Skin of body (tissue), 3 donors: ENCODE measurements at places on chromosomes 11 and 22. TPM values are rescaled to one million over a fixed set of nuclear protein-coding genes. Genes with fewer than 3 reads are reported as not detected.

DNA sequence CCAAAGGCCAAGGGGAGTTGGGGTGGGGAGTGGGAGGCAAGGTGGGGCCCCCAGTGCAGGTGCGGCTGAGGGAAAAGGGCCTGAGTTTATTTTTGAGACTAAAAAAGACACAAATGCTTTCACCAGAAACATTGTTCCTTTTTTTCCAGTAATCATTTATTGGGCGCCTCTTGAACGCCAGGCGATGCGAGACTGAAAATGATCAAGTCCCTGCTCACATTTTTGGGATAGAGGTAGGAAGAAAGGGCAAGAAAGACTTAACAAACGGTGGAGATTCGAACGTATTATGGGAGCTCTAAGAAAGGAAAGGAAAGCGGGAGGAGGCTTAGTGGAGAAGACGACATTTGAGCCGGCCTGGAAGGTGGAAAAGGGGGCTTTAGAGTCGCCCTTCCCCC lies 796 bp upstream of the SF3B2 start:
- no peak for DNase-seq

DNA sequence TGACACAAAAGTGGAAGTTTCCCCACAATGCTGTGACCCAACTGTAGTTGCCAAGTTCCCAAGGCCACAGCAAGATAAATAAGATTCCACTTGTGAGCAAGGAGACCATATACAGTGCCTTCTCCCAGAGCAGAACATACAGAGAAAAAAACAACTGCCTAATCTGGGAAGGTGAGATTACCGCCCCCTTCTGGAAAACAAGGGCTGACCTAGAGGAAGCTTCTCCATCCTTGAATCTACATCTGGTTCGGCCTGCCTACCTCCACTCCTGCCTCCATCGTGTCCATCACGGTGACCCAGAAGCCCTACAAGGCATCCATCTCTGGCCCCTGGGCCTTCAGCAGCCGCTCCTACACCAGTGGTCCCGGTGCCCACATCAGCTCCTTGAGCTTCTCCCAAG lies 6.1 kb upstream of the RNASEH2C start:
- DNase-seq, result no peak

DNA sequence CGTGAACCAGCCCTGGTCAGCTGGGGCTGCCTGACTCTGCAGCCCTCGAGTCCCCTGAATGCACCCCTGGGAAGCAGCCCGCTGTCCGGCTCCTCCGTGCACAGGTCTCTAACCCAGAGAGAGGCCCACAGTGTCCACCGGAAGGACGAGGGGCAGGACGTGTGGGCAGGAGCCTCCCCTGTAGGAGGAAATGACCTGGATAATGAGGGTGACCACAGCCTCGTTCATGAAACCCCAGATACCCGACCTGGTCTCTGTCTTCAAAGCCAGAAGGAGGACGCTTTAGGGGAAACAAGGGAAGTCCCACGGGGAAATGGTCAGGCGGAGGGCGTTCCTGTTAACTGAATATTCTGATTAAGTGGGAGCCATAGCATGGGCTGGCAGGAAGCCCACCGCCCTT lies 23.3 kb downstream of the LIF start:
- no peak for DNase-seq

- DNase-seq, result no peak
These were observed 86.5 kb upstream of the PITPNB start for GRCh38 chr22:28005513-28005912.

DNA sequence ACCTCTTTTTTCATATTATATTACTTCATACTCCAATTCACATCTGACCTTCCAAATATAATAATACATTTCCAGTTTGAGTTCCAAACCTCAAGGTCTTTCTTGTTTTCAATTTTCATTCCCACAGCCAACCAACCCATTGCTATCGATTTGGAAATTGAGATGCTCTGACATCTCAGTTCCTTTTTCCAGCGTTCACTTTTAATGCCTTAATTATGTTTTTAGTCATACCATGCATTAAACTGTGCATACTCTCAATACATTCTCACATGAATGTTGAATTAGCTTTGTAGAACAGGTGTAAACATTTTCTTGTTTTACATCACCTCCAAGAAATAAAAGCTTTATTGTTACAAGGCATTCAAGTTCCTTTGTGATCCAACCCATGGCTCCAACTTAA lies 294.2 kb upstream of the ANO3 start:
- no peak for DNase-seq

GRCh38 chr22:19341500-19341899 lies 50.0 kb upstream of the CLTCL1 start:
- DNase-seq, result no peak

- no peak for DNase-seq
These were observed 17.5 kb downstream of the USP2 start for GRCh38 chr11:119363851-119364590.

GRCh38 chr22:49728570-49729271 lies 99.0 kb downstream of the BRD1 start:
- no peak for DNase-seq

DNA sequence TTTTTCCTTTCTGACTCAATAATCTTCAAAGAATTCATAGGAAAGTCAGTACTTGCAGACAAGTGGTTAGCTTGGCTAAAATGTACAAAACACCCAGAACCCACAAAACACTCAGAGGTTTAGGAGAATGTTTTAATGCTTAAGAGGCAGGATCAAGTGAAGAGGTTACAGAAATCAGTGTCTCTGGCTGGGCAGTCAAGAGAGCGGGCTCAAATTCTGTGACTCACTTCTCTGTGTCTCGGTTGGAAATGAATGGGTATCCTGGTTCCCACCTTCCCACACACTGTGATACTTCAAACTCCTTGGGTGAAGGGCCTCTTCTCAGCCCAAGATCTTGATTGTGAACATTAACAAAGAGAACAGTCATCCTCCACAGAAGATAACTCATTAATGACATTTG lies 3.8 kb downstream of the MPEG1 start:
- no peak for DNase-seq

DNA sequence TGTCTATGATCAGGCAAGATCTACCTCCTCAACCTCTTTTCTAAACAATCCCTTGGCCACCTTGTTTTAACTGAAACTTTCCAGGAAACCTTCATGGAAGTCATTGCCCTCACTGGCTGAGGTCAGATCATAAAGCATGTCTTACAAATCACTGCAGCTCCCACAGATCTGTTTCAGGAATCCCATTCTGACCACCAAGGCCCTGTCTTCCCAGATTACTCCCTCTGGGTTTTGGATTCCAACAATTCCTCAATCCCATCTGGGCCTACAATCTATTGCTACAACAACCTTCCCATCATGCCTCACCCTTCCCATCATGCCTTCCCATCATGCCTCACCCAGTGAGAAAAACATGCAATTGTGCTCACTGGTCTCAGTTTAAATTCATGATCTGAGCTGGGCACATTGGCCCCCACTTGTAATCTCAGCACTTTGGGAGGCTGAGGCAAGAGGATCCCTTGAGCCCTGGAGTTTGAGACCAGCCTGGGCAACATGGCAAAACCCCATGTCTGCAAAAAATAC lies 15.9 kb downstream of the ADAMTS15 start:
- DNase-seq, result no peak

Gene PISD
- total RNA-seq, result 15.6 TPM

Gene SPON1
- total RNA-seq, result 60.2 TPM

Gene OTOG
- under 0.01 TPM for total RNA-seq

Gene STK33
- 0.69 TPM for total RNA-seq

Gene DDIAS
- 3.3 TPM for total RNA-seq
